ENCODE measurements at places on chromosomes 13 and 19. TPM values are rescaled to one million over a fixed set of nuclear protein-coding genes. Genes with fewer than 3 reads are reported as not detected.

GRCh38 chr13:44734201-44734707 lies 158.1 kb upstream of the TSC22D1 start:
- no peak for DNase-seq

DNA sequence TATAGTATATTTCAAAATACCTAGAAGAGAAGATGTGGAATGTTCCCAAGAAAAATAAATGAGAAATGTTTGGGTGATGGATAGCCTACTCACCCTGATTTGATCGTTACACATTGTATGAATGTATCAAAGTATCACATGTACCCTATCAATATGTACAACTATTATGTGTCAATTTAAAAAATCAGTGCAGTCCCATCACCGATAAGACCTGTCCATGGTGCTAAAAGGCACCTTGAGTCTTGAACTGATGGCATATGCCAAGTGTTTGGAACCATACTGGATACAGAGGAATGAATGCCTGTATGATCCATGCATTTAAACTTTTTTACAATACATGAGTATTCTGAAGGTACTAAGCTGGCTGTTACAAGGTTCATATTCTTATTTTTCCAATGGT lies 50.2 kb upstream of the ZNF835 start:
- DNase-seq = no peak

- no peak for DNase-seq
These were observed 55.0 kb upstream of the TM9SF2 start for GRCh38 chr13:99446242-99446641.

- no peak for DNase-seq
These were observed 24.1 kb downstream of the HNRNPM start for GRCh38 chr19:8468761-8469373.

GRCh38 chr19:13255041-13255718 lies 105.0 kb downstream of the IER2 start:
- no peak for DNase-seq

DNA sequence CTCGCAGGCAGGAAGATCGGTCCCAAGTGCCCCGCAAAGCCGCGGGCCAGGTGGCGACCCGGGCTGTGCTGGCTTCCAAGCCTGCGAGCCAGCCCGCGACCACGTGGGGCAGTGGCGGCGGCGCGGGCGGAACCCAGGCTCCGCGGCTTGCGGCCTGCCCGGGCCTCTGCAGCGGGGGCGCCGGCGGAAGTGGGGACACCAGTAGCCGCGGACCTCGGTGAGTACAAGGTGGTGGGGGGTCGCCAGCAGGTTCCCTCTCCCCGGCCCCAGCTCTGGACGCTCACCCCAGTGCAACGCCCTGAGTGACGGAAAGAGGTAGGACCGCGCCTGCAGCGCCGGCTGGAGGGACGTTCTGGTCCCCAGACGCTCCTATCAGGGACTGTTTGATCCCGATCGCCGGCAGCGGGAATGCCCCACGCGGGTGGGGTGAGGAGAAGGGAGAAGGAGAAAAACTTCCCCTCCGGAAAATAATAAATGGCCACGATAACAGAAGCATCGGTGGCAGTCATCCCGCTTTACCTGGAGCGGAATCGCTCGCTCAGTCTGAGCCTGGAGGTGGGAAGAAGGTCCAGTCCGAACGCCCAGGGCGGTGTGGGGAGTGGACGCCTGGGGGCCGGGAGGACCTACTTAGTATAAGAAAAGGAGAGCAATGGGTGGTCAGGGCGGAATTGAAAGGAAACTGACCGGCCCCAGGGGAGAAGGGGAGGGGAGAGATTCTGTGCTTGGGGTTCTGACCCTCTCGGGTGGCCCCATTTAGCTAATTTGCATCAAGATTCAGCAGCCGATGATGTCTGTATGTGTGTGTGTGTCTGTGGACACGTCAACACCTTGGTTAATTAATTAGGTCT lies at the start of gene GEMIN7:
Gene GEMIN7 (plus strand): TSS at position 198 of the 848 bp plus-strand sequence. CDS start 10,855 bp downstream, outside the sequence.
- DNase-seq = peak; percentile 56

GRCh38 chr13:110560601-110561343 lies 750 bp downstream of the RAB20 start:
- DNase-seq = no peak

- DNase-seq = no peak
These were observed 393.8 kb downstream of the LIG4 start for GRCh38 chr13:107821492-107821891.

GRCh38 chr13:71513411-71514033 lies 353.5 kb downstream of the DACH1 start:
- DNase-seq = no peak

- DNase-seq = no peak
These were observed 365.8 kb downstream of the MTUS2 start for GRCh38 chr13:29185926-29186325.

DNA sequence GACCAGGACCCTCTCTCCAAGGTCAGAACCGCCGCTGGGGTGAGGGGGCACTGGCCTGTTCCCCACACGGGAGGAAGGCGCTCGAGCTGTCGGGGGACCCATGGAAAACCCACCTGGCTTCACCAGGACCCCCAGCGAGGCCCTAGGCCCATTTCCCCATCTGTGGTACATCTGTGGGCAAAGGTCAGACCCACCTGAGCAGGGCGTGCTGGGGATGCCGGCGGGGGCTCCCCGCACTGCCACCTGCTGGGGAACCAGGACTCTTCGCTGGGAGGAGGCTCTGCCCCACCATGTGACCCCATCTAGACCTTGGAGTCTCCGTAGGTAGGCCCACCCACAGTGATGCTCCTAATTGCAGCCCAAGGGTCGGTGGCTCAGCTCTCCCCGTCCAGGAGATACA lies 511 bp downstream of the WDR88 start:
- DNase-seq = no peak

DNA sequence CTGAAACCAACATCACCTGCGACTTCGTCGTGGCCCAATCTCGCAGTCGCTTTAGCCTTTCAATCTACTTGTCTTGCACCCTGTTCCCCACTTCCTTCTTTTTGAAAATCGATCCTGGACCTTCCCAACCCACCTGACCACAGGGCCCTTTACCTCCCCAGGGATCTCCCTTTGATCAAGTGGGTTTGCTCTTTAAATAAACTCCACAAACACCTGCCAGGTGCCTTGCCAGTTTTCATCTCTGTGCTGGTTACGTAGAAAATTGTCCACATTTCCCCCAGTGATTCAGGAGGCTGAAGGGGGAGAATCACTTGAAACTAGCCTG lies 14.5 kb upstream of the RAB20 start:
- DNase-seq = no peak

DNA sequence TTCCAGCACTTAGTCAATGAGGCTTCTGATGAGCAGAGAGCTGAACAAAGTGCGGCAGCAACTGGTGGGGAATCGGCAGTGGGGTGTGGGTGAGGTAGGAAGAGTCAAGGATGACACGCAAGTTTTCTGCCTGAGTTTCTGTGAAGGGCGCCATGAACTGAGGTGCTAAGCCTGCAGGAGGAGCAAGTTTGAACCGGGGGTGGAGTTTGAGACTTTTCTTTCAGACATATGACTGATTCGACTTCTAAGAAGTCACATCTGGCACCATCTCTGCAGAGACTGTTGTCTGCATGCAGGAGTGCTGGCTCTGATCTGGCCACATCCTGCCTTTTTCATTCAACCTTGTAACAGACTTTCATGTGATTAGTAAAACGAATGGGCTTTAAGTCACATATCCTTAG lies 14.8 kb upstream of the GPI start:
- DNase-seq = no peak

DNA sequence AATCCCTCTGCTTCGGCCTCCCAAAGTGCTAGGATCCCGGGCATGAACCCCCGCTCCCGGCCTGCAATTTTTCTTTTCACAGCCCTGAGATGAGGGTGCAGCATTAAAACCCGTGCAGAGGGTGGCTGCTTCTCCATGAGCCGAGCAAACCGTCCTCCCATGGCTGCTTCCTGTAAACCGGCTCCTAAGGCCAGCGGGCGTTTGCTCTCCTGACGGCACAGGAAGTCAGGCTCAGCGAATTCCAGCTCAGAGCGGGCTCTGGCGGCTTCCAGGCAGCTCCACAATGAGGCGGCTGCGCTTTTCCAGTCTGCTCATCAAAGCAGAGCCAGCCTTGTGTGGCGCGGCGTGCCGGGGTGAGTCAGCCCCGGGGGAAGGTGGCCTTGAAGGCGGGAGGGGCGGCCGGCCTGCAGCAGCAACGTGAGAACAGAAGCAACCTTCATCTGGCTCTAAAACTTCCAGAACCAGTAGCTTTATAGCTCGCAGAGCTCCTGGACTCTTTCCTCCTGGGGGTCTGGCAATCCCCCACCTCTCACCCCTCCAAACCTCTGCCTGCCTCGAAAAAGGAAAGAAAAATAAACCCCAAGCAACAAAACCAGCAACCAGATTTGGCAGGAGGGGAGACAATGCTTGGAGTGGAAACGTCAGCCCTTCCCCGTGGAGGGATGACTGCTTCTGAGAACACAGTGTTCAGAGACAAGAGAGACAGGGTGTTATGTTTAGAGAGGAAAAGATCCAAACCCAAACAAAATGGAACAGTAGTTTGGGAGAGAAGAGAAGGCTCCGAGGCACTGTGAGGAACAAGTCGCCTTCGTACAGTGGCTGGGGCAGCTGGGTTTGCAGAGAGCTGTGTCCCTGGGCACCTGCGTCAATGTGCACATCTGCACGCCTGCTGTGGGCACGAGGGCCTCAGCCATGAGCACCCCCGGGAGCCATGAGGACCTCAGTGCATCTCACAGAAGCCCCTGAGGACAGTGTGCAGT lies 67.8 kb downstream of the GADD45B start:
- DNase-seq = no peak

- DNase-seq = no peak
These were observed 96.3 kb upstream of the SPRY2 start for GRCh38 chr13:80437231-80437630.

GRCh38 chr13:20848944-20849343 lies 53.6 kb downstream of the XPO4 start:
- DNase-seq = no peak

DNA sequence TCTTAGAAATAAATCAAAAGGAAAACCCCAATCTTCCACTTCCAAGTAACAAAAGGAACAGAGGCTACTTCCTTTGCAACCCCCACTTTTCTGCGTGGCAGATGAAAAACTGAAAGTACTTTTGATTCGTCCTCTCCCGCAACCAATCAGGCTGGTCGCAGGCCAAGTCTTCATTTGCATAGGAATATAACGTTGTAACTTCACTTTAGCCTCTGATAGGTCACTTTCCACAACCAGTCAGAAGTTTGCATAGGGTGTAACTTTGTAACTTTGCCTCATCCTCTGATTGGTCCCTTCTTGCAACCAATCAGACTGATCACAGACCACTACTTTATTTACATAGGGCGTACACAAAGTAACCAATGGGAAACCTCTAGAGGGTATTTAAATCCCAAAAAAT lies 37.2 kb downstream of the TGDS start:
- DNase-seq = no peak

- DNase-seq = no peak
These were observed 107.3 kb downstream of the ZNF557 start for GRCh38 chr19:7176792-7177191.

GRCh38 chr13:45809801-45810394 lies 41.7 kb downstream of the SIAH3 start:
- DNase-seq = peak; percentile 29

DNA sequence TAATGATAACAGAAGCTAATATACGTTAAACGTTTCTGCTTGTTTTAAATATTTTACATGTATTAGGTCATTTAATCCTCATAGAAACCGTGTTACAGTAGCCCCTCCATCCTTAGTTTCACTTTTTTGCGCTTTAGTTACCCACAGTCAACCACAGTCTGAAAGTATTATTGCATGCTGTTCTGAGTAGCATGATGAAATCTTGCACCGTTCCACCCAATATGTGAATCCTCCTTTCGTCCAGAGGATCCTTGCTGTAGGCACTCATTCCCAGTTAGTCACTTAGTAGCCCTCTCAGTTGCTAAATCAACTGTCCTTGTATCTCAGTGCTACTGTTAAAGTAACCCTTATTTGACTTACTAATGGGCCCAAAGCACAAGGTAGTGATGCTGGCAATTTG lies 257.8 kb downstream of the ENOX1 start:
- no peak for DNase-seq

Gene ENOX1
- 0.54 TPM for total RNA-seq

Gene TJP3
- 1.1 TPM for total RNA-seq

Gene ZNF625
- total RNA-seq = 5.4 TPM

Gene FAM216B
- not detected for total RNA-seq

Gene ZNF850
- total RNA-seq = 5.7 TPM

Gene SIGLEC9
- 0.27 TPM for total RNA-seq

Gene FRY
- total RNA-seq = 28.0 TPM

Gene MUC16
- under 0.01 TPM for total RNA-seq

Gene TNNT1
- not detected for total RNA-seq

Gene CRLF1
- not detected for total RNA-seq

Gene PABPC3
- total RNA-seq = 0.54 TPM
